ENCODE measurements at places on chromosomes 1 and 21.

GRCh38 chr1:115433483-115433882, 95.4 kb upstream of the NGF start:
- DNase-seq = no peak

DNA sequence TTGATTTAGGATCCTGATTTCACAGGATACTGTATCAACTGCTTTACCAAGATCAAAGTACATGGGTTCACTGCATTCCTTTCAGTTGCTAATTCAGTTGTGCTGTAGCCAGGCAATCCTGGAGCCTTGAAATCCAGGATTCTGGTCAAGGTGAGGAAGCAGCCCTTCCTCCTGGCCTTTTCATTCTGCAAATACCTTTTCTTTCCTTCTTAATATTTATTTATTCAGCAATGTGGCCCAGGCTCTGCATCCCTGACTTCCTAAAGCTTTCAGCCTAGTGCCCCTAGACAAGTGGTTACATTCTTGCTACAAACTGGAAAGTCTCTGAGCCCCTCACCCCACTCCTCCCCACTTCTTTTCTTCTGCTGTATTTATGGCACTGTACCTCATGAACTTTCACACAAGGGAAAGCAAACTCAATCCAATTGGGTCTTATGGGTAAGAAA, 16.2 kb downstream of the LRRC8D start:
- no peak for DNase-seq

- no peak for DNase-seq
These were observed 70.7 kb upstream of the MUTYH start for GRCh38 chr1:45410850-45411509.

DNA sequence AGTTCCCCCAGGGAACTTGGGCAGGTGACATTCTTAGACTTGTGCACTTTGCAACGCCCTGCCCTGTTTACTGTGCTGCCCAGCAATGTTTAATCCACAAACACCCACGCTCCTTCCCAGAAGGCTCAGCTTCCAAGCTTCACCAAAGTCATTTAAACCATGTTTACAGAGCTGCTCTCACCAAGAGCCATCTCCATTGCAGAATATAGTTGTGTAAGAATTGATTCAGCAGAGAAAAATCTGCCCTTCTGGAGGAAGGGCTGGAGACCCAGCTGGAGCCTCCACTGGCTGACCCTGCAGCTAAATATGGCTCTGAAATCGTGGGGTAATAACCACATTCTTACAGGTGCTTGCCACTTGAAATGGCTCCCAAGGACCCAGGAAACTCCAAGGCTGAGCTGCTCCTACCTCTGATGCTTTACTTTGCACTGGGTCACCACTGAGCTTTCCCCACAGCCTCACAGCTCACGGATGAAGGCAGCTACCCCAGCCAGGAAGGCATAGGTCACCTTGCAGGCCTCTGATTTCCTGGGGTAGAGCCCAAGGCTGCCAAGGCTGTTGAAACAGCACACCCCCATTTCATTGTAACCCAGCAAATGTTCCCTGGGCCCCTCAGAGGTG, 8.7 kb downstream of the CAPN2 start:
- no peak for DNase-seq

- DNase-seq = no peak
These were observed 141.1 kb upstream of the SAMSN1 start for GRCh38 chr21:14687268-14687625.

- DNase-seq = no peak
These were observed 4.3 kb upstream of the LRRC3 start for GRCh38 chr21:44450999-44451398.

GRCh38 chr1:24417681-24418080, 2.1 kb downstream of the NIPAL3 start:
- DNase-seq = no peak

- no peak for DNase-seq
These were observed 708 bp upstream of the RBBP5 start for GRCh38 chr1:205122489-205122882.

DNA sequence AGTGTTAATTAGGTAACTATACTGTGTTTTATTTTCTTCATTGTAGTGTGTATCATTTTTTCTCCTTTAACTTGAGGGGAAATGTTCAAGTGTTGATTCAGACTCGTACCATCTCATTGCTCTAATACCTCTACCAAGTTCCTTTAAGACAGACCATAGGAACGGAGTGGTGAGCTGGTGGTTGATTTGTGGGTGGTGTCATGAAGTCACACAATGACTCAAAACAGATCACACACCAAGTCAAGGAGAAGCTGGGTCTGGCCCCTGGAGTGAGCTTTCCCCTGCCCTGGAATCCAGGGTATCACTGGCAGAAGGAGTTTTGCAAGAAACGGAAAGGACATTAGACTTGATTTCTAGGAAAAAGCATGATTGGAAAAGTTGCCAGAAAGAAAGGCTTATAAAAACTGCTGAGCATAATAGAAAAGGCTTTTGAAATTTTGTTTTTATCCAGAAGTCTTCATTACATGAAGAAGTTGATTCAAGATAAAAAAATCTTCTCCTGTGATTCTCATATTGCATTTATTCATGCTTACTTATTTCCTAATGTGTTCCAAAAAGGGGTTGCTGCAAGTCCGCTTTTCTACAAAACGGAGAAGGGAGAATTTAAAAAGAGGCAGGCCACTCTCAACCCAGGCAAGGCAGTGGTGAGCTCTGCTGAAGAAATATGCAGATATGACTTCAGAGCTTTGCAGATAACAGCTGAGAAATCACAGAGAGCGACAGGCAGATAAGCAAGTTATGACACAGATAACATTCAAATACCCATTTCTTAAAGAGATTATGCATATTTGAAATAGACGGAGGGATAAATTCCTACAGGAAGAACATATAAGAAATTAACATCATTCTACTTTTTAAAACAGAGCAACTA, 79.7 kb downstream of the TBX19 start:
- DNase-seq = peak; percentile 67

GRCh38 chr1:247185667-247186066, 13.8 kb upstream of the ZNF124 start:
- no peak for DNase-seq

DNA sequence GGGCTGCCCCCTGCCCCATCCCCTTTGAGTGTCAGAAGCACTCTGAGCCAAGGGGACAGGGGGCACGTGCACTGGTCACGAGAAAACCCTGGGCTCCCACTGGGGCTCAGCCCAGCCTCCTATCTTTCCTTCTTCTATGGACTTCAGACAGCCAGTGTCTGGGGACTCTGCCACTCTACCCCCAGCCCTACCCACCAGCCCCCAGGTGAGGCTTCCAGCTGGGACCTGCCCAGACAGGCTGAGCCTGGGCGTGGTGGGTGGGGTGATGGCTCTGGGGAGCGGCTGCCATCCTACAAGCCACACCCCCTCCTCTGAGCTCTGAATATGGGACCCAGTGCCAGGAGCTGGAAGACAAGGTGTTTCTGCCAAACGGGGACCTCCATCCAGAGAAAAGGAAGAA, 8.0 kb upstream of the SFN start:
- no peak for DNase-seq

DNA sequence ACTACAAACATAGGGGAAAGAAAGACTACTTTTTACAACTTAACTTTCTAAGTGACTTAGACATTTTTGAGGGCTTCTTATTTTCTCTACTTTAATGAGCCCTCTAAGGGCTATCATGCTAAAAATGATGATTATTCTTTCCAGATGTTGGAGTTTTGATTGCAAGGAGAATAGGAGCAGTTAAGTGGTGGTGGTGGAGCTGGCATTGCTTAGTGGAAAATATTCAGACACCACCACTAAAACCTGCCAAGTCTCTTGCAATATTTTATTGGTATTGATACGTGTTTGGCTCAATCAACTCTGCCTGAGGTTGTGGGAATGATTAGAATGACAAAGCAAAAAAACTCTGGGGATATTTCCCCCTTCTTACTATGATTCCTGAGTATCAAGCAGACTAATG, 82.6 kb upstream of the PTGFR start:
- no peak for DNase-seq

GRCh38 chr1:145701306-145701862, 5.8 kb downstream of the PDZK1 start:
- DNase-seq = no peak

GRCh38 chr1:206131037-206131436, 13.8 kb upstream of the AVPR1B start:
- DNase-seq = no peak

GRCh38 chr1:14895727-14896126, 257.8 kb upstream of the TMEM51 start:
- DNase-seq = no peak

GRCh38 chr1:205065666-205066065, 18.6 kb downstream of the TMEM81 start:
- DNase-seq = no peak

DNA sequence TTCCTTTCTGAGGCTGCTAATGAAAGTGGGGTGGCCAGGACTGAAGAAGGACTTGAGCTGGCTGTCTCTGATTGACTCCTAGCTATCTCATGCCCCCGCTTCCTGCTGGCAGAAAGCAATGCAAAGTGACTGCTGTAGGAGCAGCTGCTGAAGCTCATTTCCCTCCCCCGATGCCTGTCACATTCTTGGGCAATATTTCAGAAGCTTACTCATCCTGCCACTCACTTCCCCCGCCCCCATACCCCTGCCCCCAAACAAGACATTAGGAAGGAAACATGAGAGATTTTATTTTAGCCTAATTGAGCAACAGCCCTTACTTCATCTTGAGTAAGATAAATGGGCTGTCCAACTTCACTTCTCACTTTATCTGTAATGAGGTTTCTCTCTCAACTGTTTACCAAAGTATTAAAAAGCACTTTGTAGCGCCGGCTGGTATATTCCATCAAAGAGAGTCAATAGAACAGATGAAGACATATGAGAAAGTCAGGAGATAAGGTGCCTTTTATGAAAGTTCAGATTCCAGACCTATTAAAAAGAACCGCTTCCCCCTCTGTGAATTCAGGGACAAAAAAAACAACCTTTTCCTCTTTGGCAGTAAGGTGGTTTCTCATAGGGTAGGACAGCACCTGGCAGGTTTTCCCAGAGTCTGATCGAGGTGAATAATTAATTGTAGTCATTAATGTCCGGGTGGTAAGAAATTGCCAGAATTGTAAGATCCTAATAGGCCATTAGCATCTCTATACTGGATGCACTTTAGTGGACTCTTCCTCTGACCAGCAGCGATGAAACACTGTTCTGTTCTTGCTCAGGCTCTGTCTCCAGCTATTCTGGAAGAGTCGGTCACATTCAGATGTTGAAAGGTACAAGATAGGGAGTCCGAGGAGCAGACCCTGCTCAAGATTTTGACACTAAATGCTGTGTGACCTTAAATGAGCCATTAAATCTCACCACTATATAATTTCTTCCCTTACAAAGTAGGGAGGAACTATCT, 70.2 kb downstream of the SH3GLB1 start:
- peak; percentile 84 for DNase-seq

- no peak for DNase-seq
These were observed 1195.6 kb upstream of the ADGRL4 start for GRCh38 chr1:80202118-80202517.

- DNase-seq = no peak
These were observed 1.3 kb downstream of the FOXJ3 start for GRCh38 chr1:42333662-42334239.

DNA sequence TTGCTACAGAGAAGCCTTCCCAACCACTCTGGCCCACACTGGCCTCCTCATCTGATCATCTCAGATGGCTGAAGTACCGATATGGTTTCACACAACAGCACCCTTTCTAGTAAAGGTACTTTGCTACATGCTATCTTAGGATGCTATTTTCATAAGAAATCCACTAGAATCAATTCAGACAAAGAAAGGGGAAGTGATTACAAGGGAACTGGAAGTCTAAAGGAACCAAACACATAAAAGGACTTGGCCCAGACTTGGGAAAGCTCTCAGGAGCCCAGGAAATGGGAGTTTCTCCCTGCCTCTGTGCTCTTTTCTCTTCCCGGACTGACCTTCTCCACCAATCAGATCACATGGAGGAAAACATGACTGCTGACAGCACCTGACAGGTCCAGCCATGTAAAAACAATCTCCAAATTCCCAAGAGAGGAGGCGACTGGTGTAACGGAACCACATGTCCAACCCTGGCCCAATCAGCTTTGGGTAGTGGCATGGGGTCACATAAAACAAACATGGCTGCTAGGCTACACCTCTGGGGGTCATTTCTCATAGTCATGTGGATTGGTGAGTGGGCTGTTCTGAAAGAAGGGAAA, 12.7 kb upstream of the FOXE3 start:
- DNase-seq = no peak

- no peak for DNase-seq
These were observed 1.7 kb upstream of the PEF1 start for GRCh38 chr1:31646259-31646960.

GRCh38 chr1:2585318-2586092, 1.1 kb upstream of the PRXL2B start:
- peak; percentile 84 for DNase-seq

DNA sequence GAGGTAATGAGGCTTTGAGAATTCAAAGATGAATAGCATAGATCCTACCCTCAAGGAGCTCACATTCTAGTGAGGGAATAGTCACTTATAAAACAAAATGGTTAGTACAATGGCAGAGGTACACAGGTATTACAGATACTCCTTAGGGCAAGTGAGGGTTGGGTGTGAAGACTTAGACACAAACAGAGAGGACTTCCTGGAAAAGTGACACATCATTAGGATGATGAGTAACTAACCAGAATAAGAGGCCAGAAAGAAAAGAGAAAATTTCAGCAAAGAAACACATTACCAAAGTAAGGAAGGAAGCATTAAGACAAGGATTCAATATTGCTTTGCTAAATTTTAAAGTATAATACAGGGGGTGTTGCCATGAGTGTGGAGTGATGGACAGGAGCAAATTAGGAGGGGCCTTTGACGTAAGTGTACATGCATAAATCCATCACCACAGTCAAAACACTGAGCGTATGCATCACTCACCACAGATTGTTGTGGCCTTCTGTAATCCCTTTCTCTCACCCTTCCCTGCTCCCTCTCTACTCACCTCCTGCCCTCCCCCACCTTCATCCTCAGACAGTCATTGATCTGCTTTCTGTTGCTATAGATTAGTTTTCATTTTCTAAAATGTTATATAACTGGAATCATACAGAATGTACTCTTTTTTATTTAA, 7.9 kb downstream of the CD53 start:
- peak; percentile 76 for DNase-seq

- DNase-seq = no peak
These were observed 286.0 kb upstream of the DEPDC1 start for GRCh38 chr1:68782890-68783289.

GRCh38 chr1:230518511-230518910, 92.4 kb upstream of the PGBD5 start:
- DNase-seq = no peak

DNA sequence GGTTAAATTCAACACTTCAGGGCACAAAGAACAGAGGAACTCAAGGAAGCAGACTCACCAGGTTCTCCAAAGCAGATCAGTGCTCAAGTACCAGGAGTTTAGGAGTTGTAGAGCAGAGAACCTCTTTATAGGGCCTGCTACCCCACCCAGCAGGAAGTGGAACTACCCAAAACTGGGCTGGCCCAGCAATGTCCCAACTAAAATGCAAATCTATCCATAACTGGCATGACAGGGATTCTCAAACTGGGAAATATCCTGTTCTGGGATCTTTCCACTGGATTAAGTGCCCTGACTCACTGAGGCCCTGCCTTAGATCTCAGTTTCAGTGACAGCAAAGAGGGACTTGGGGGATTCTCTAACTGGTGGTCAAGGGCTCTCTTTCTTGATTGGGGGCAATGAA, at the start of gene SPRR2E:
TSS of gene SPRR2E (minus strand) at position 101 of the 400 bp plus-strand sequence. CDS start 775 bp downstream, outside the sequence.
- DNase-seq = no peak

All from activated CD4-positive, alpha-beta T cell treated with anti-CD3 and anti-CD28 coated beads for 36 hours (primary cell).